ENCODE measurements at places on chromosomes 4 and X.

DNA sequence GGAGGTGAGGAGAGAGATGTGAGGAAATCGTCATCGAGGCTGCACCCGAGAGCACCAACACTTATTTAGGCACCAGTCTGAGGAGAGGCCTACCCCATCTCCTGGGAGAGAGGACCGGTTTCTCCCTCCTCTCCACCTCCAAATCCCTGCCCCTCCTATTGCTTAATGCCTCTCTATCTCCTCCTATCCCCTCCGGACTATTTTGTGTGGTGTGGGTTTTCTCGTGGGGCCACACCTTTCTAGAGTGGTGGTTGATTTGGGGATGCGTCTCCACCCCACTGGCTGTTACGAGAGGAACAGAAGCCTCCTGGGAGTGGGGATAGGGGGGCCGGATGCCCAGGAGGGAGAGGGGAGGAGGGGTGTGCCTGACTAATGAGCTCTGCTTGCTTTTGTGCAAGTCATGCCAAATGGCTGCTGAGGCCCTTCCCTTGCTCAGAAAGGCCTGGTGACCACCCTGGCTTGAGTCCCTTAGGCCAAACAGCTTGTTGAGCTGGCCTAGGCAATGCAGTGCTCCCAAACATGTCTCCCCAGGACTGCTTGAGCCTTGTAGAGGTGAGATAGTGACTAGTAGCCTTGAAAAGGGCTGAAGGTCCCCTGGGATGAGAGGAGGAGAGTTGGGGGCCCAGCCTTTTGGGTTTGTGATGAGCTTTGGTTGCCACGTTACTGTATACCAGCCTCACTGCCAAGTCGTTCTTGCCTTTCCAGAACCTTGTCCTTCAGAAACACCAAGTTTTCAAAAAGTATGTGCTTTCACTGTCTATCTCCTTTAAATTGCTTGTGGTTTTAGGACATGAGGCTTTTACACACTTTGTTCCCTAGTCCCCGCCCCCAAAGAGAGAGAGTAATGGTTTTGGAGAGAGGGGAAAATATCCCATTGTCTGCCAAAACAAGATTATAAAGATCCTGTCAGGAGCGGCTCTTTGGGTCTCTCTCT, 1.2 kb downstream of the MSN start:
- peak; percentile 51 for DNase-seq

GRCh38 chr4:78459327-78459726, 92.2 kb upstream of the ANXA3 start:
- DNase-seq, result no peak

DNA sequence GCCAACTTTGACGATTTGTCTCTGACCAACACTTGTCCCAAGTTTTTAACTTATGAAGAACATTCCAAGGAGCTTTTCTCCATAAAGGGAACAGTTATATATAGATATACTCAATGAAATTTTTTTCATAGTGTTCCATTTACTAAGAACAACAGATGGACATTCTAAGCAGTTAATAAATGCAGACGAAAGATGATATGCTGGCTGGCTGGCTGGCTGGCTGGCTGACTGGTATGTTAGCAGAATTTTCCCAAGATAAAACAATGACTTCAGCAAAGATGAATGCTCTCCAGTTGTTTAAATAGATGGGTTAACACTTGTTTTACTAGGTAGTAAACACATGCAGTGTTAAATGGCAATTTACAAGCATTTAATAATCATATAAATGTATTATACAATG, 62.2 kb downstream of the SPANXN3 start:
- DNase-seq, result no peak

GRCh38 chrX:121649417-121649816, 602.0 kb downstream of the GLUD2 start:
- no peak for DNase-seq

- DNase-seq, result no peak
Measured at GRCh38 chrX:120790118-120790517, 85.5 kb downstream of the CT47B1 start.

GRCh38 chr4:71212216-71212615, 126.6 kb upstream of the SLC4A4 start:
- no peak for DNase-seq

DNA sequence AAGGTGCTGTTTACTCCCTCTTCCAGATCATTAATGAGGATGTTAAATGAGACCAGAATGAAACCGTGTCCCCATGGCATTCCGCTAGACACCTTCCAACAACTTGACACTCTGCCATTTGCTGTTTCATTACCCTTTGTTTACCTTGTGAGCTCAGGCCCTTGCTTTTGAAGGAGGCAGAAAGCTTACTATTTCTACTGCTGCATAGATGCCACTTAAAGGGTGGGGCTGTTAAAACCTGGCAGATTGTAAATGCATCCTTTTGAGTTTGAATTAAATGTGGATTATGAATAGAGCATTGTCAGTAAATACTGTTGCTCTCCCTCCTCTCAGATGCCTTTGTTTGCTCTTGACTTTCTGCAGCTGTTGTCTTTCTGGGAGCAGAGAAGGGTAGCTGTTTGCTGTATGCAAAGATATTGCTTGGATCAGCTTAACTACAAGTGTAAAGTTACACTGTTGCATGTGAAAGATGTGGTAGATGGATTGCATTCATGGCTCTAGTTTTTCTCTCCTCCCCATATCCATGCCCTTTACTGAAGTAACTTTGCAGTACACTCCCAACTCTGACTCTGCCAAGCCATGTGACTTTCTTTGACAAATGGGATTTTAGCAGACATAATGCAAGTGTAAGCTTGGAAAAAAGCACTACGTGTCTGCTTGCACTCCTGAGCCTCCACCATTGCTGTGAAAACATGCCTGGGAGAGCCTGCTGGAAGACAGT, 75.0 kb upstream of the DHX15 start:
- DNase-seq, result no peak

GRCh38 chr4:37322122-37322521, 77.6 kb downstream of the NWD2 start:
- no peak for DNase-seq

GRCh38 chr4:142407596-142407995, 438.5 kb downstream of the INPP4B start:
- DNase-seq, result no peak

DNA sequence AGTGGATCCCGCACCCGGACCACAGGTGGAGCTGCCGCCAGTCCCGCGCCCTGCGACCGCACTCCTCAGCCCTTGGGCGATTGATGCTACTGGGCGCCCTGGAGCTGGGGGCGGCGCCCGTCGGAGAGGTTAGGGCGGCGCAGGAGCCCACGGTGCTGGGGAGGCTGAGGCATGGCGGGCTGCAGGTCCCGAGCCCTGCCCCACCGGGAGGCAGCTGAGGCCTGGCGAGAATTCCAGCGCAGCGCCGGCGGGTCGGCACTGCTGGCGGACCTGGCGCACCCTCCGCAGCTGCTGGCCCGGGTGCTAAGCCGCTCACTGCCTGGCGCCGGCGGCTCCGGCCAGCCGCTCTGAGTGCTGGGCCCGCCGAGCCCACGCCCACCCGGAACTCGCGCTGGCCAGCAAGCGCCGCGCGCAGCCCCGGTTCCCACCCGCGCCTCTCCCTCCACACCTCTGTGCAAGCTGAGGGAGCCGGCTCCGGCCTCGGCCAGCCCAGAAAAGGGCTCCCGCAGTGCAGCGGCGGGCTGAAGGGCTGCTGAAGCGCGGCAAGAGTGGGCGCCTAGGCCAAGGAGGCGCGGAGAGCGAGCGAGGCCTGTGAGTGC, 1256.5 kb downstream of the STIM2 start:
- DNase-seq, result no peak

DNA sequence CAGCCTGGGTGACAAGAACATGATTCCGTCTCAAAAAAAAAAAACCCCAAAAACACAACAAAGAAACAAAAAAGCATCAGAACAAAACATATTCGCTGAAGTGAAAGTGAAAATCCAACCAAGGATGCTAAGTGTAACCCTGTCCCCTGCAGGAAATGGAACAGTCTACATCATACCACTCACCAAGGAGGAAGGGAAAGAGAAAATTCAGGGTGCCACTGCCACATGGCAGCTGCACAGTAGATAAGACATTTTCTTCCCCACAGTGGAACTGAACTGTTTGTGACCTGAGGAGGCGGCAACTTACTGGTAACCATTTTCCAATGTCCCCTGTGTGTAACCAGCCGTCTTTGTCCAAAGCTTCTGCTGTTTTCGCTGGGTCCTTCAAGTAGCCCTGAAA, 28.2 kb upstream of the CENPU start:
- no peak for DNase-seq

- DNase-seq, result no peak
Measured at GRCh38 chr4:52638717-52639116, 20.4 kb downstream of the USP46 start.

GRCh38 chrX:24561121-24561520, 86.0 kb downstream of the PCYT1B start:
- DNase-seq, result no peak

GRCh38 chrX:54978448-54978847, 15.5 kb downstream of the PFKFB1 start:
- no peak for DNase-seq

DNA sequence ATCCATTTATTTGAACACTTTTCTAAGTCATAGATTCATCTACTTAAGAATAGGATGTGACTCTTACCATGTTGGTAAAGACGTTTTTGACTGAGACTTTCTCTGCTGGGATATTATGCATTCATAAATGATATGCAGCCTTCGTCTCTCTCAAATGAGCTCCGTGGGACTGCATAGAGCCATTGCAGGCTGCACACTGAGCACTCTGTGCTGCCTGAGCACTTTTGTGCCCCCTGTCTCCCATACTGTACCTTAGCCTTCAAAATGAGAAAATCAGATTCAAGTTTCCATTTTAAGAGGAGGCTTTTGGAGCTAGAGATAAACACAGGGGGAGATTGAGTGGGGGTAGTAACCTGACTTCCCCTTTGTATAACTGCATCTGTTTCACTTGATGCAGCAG, 433.6 kb downstream of the ZIC3 start:
- DNase-seq, result no peak

DNA sequence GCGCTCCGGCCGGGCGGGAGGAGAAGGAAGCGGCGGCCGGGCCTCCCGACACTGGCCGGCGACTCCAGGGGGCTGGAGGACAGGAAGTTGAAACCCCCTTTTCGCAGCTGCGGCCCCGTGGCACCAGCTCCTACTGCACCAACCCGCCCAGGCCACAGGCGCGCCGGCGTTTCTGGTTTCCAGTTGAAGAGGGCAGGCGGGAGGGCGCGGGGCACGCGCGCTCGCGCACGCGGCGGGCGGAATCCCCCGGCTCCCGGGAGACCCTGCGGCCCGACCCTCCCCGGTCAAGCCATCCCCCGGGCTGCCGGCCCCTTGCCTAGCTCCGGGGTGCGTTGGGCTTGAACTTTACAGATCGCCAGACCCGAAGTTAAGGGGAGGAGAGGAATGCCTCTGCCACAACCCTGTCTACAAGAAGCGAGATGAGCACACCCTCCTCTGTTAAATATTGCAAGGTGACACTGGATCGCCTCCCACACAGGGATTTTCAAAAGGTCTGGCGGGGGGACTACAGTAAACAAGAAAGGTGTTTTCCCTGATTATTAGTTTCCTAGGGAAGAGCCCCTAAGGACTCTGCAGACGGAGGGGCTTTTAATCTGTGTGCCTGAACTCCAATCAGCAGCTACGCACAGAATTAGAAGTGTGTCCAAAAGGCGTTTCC, 1.4 kb downstream of the ELOVL6 start:
- peak; percentile 58 for DNase-seq

- no peak for DNase-seq
Measured at GRCh38 chrX:13540602-13541001, 28.8 kb upstream of the EGFL6 start.

DNA sequence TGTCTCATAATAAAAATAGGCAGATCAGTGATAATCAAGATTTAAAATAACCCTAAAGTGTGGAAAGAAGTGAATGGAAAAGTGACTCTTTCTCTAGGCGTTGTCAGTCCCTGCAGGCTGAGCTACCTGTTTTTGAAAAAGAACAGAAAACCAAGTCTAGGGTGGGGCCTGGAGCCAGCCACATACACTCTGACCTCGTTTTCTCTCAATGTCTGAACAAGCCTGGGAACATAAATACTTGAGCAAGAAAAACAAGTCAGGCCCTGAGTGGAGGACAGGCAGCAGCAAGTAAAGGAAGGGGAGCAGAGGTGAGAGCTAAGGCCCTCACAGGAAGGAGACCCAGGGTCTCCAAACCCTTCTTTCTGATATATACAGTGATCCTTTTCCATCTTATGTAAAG, 91.7 kb upstream of the HPF1 start:
- DNase-seq, result no peak

- DNase-seq, result no peak
Measured at GRCh38 chr4:55077577-55077976, 47.8 kb downstream of the KDR start.

DNA sequence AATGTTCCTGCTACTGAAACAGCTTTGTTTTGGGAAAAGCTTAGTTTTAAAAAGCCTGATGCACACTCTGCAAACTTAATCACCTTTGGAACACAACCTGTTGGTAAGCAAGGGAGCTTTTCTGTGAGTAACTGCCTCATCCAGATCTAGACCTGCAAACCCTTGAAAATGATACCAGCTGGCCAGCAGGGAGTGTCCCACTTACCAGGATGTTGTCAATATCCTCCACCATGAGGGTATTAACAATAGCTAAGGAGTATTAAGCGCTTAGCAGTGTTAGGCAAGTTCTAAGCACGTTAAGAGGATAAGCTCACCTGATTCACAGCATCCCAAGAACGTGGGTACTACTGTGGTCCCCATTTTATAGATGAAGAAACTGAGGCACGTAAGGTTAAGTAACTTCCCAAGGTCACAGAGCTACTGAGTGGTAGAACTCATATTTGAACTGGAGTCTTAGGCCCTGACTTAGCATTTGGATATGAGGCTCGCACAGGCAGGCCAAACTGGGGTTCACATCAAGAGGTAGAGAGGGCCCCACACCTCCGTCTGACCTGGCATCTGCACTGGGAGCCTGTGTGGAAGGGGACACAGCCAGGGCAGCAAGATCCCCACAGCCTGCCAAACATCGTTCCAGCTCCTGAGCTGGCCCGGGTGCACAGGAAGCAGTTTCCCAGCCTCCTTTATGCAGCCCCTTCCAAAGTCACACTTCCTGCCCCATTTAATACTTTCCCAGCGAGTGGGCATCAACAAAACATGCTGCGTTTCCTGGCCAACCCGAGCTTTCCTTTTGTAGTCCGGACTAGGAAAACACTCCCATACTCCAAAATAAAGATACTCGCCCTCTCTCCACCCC, 32.7 kb downstream of the IRF2 start:
- no peak for DNase-seq

GRCh38 chrX:12701628-12702027, 89.6 kb upstream of the PRPS2 start:
- no peak for DNase-seq

DNA sequence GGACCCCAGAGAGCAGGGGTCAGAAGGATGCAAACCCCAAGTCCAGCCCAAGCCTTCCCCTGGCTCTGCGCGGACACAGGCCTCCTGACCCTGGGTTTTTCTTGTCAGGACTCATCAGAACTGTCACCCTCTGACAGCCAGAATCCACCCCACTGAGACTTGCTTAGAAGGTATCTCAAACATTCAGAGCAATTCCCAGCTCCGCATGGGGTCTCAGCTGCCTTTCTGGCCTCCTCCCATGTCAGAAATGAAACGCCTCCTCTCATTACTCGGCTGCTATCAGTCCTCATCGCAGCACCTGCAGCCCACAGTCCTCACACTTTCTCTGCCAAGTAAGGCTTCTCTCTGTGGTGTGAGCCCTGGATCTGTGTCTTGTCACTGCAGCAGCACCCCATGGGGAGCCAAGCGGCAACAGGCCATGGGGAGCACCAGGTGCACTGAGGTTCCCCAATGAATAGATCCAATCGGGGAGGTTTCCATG, 97.8 kb downstream of the WFS1 start:
- DNase-seq, result no peak

Data from activated CD4-positive, CD25-positive, alpha-beta regulatory T cell treated with anti-CD3 and anti-CD28 coated beads, Interleukin-2, amount 50 U/mL, for 72 hours (primary cell).